Panc1 (cell line): ENCODE measurements at places on chromosomes 12 and 14.

DNA sequence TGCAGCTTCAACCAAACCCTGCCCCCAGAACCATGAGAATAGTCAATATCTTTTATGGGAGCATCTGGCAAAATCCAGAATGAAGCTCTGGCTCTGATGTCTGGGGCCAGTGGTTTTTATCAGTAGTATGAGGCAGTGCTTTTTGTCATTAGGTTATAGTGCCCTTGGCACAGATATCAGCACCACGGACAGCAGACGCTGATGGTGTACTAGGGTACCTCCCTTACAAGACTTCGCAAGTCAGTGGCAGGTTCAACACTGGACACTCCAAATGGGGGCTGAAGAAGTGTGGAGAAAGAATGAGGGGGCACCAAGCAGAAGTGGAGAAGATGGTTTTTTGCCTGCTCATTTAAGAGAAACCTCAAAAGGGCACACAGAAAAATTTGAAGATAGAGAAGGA is 68.2 kb upstream of the E2F7 start:
- no peak for DNase-seq

DNA sequence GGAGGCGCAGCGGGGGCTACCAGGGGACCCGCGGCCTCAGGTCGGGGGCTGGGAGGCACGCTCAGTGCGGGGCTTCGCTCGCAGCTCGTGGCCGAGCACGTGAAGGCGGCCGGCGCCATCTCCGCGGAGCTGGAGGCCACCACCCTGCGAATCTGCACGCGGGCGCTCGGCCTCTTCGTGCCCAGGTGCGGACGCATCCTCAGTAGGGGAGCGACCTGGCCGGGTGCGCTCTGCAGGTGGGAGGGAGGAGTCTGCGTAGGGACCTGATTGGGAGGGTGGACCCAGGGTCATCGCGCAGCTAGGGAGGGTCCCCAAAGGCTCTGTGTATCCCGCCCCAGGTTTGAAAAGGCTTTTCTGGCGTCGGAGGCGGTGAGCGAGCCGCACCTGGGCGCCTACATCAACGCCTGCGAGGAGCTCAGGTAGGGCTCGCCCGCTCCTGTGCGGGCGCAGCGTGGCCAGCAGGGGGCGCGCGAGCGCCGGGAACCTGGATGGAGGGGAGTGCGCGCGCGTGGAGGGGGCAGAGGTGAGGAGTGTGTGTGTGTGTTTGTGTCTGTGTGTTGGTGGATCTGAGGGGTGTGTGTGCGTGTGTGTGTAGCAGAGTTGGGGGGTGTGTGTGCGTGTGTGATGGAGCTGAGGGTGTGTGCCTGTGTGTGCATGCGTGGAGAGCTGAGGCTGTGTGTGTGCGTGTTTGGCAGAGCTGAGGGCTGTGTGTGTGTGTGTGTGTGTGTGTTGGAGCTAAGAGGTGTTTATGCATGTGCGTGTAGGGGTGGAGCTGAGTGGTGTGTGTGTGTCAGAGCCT is 10.3 kb downstream of the EXOC3L4 start:
- no peak for DNase-seq

DNA sequence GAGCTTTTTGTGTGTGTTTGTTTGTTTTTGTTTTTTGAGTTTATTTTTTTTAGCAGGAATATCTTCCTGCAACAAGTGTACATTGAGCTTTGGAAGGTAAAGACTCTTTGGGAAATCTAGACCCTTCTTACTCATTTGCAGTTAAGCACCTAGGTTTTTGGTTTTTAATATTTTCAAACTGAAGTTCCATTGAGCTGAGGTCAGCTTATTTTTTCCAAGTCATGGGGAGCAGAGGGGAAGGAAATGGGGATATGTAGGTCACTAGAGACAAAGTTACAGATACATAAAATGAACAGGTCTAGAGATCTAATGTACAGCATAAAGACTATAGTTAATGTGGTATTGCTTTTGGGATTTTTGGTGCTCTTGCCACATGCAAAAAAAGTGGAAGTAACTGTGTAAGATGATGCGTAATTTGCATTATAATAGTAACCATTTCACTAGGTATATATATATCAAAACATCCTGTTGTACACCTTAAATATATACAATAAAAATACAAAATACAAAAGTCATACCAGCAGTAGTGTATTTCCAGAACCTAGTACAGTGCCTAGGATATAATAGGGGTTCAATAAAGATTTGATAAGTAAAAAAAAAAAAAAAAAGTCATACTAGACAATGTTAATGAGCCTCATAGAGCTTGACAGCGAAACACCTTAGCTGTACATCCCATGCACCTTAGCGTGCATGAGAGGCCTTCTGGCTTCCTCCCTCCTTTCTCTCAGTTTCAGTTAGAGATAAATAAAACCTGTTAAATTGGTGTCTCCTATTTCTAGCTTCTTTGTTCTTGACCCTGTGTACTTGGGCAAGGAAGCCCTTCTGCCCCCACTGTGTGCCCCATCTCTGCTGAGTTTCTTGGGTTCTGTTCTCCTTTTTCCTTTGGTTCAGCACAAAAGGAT is 22.7 kb downstream of the CGRRF1 start:
- DNase-seq = no peak

DNA sequence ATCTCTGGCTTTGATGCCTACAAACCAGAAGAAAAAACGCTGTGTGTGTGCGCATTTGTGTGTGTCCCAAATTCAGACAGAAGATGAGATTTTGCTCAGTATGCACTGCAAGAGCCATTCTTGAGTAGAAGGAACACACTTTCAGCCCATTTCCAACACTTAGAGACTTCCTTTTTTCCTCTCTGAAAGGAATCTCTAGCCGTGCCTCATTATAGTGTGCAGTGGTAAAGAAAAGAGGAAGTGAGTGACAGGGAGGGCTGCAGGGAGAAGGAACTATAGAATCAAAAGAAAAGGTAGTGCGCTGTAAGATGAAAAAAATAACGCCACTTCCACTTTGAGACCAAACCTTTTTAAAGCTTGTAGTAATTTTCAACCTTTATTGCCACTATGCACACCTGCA is 1400.9 kb upstream of the FLRT2 start:
- DNase-seq = no peak
